Esophagus mucosa (tissue), 1 donor: ENCODE measurements at places on chromosomes 4 and X.

- ATAC-seq = no peak
Observed at GRCh38 chr4:8297141-8297601, 27.6 kb downstream of the HTRA3 start.

GRCh38 chr4:95963456-95963855 lies 123.6 kb downstream of the PDHA2 start:
- ATAC-seq = no peak

DNA sequence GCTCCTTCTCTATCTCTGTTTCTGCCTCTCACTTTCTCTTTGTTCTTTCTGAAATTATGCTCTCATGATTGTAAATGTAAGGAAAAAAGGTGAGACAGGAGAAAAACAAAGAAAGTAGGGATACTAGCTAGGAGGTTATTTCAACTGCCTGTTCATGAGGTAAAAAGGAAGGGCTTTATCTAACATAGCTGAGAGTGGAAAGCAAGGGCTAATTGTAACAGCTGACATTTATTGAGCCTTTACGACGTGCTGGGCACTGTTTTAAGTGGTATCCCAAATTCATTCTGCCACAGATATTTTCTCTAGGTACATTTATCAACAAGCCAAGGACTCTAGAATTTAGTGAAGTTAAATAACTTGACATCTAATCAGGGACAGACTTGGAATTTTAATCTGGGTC lies 133.1 kb upstream of the GNPDA2 start:
- no peak for ATAC-seq

GRCh38 chr4:149005191-149005590 lies 563.0 kb upstream of the NR3C2 start:
- ATAC-seq = no peak

DNA sequence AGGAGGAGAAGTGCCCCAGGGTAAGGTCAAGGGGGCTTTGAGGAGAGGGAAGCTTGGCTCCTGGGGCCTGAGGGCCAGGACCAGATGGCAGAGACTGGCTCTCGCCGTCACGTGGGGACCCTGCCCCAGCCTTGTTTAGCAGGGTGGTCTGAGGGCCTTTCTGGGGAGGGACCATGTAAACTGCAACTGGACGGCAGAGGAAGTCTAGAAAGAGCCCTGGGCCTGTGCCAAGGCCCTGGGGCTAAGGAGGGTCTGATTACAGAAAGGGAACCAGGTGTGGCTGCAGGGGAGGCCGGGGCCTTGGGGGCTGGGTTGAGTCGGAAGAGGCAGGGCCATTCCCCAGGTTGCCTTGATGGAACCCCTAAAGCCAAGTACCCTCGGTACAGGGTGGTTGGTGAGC lies 1.8 kb upstream of the HGFAC start:
- ATAC-seq = no peak
